Hematopoietic multipotent progenitor cell treated with erythropoietin and hydrocortisone succinate and interleukin-3 and kit ligand, for 15 days (in vitro differentiated cells): ENCODE measurements at places on chromosomes 12 and 14.
A peak's percentile ranks its signal among the peaks of the same experiment; 100 is the strongest.

DNA sequence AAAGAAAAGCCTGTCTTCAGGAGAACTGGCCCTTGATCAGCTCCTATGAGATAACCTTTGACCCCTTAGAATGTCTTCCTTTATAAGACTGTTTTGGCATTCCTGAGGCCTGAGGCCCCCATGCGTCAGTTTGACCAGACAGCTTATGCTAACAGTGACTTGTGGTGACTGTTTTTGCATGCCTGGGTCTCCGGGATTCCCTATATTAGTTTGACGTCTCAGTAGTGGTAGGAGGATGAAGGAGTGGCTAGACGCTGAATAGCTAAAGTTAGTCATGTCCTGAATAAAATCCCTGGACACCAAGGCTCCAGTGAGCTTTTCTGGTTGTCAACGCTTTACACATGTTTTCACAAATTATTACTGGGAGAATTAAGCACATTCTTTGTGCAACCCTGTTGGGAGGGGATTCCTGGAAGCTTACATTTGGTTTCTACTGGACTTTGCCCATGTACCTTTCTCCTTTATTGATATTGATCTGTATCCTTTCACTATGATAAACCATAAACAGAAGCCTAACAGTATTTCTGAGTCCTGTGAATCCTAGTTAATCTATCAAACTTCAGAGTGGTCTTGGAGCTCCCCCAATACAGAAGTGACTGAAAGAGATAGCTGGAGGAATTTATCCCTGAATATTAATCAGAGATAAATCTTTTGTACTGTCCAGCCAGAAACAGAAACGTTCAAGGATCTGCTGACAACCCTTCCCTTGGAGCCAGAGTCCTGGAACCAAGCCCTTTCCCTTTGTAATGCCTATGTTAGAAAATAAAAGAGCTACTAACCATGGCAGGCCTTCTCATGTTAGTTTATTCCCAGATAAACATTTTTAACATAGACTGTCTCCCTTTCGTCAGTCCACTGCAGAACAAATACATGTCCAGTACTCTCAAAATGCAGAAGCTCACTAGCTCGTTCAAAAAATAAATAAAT lies 479.2 kb downstream of the RPS29 start:
- DNase-seq = no peak

- DNase-seq = no peak
Observed at GRCh38 chr14:70670992-70671651, 29.4 kb downstream of the TTC9 start.

GRCh38 chr12:105968025-105968424 lies 170.7 kb downstream of the NUAK1 start:
- no peak for DNase-seq

GRCh38 chr12:122584177-122584863 lies 57.3 kb downstream of the KNTC1 start:
- DNase-seq = no peak

GRCh38 chr12:26282339-26282940 lies 87.1 kb downstream of the SSPN start:
- no peak for DNase-seq

- DNase-seq = no peak
Observed at GRCh38 chr12:31000751-31001150, 72.9 kb upstream of the DDX11 start.

DNA sequence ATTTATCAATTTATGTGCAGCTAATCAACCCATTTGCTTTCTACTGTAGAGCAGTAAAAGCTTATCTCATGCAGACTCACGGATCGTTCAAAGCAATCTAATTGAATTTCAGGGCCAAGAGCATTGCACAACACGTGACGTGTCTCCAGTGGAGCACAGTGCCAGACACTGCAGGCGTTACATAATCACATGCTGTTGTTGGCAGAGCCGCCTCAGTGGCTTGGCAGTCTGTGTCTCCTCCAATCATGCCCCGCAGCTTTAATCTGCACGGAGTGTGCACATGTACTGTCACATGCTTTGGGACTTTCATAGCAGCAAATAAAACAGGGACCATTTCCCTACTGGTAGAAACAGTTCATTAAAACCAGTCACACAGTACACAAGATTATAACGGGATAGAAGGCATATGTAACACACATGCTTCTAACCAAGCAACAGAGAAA lies 309.3 kb downstream of the ITPR2 start:
- DNase-seq = no peak

- no peak for DNase-seq
Observed at GRCh38 chr14:75098682-75099081, 28.2 kb downstream of the NEK9 start.

- no peak for DNase-seq
Observed at GRCh38 chr12:52413782-52414345, 7.7 kb upstream of the KRT82 start.

- no peak for DNase-seq
Observed at GRCh38 chr12:3164454-3165077, 87.4 kb downstream of the TSPAN9 start.

GRCh38 chr14:50064993-50065392 lies 51.4 kb downstream of the VCPKMT start:
- peak; percentile 19 for DNase-seq

DNA sequence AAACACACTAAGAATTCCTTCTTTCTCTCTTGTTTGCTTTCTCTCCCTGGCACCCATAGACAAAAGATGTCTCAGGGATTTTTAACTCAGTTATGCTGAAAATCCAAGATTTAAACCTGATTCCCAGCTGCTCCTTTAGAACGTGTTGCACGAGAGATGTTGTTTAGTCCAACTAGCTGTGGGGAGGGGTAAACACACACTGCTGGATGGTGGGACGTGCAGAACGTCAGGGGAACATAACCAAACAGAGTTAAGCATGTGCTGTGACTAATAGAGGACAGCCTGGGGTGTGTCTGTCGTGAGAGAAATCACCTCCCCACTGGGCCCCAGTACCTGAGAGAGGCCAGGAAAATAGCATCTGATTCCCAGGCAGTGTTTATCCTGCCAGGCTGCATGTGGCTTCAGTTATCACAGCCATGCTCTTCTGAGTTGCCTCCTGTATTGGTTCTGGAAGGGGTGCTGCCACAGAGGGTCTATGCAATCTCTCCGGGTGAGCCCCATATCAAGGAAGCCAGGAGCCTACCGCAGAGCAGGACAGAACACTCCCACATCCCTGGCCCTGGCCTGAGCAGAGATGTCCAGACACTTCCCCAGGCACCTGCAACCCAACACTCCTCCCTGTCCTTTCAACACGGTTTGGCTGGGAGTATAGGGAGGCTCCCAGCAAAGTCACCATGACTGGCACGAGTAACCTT lies 112.7 kb upstream of the EGLN3 start:
- DNase-seq = no peak

GRCh38 chr14:39733741-39734140 lies 301.5 kb upstream of the FBXO33 start:
- no peak for DNase-seq

DNA sequence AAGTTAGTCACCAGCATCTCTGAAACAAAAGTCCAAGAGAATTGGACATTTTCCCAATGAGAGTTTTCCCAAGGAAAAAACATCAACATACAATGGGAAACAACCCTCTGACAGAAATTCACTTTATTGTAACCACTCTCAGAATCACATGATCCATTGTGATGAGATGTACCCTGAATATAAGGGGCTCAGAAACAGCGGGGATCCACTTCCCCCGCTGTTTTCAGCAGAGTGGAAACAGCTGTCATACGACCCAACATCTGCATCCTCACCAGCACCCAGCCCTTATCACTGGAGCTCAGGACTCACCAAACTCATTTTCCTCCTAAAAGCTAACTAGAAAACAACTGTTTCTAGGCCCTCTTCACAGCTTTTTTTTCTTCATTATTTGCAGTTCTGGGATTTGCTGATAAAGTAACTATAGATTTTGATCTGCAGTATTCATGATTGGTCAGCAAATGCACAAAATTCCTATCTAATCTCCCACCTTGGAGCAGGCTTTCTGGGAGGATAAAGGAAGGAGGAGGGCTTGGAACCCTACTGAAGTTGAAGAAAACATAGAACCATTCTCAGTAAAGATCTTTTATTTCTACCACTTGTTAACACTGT lies 31.3 kb downstream of the CORO1C start:
- peak; percentile 81 for DNase-seq
